ENCODE measurements at places on chromosomes 3 and 15. TPM values are rescaled to one million over a fixed set of nuclear protein-coding genes. Genes with fewer than 3 reads are reported as not detected.

Gene VPS18
- total RNA-seq, result 25.1 TPM

Gene ACY1
- total RNA-seq, result 23.8 TPM

Gene PAQR9
- total RNA-seq, result 4.0 TPM

Gene SYNPR
- total RNA-seq, result not detected

Gene NEIL1
- total RNA-seq, result 0.80 TPM

Gene IGSF10
- total RNA-seq, result 0.55 TPM

Gene CPB1
- total RNA-seq, result not detected

Gene C3orf20
- total RNA-seq, result not detected

Gene ERICH6
- total RNA-seq, result 0.07 TPM

Gene LRRC15
- 0.15 TPM for total RNA-seq

Gene GABRG3
- 0.32 TPM for total RNA-seq

Gene SAMMSON
- total RNA-seq, result not detected

Gene SMARCC1
- total RNA-seq, result 24.4 TPM

Gene RBM15B
- 21.1 TPM for total RNA-seq

Gene SKOR1
- 0.03 TPM for total RNA-seq

Gene SCN5A
- total RNA-seq, result 1.3 TPM

Gene PIF1
- 21.1 TPM for total RNA-seq

Gene TMEM212
- total RNA-seq, result not detected

Gene NMNAT3
- 1.2 TPM for total RNA-seq

Gene EIF2A
- 70.2 TPM for total RNA-seq

Gene MYRIP
- not detected for total RNA-seq

Gene ELL3
- 1.6 TPM for total RNA-seq

Gene MESP2
- total RNA-seq, result 0.62 TPM

Gene BNC1
- 0.49 TPM for total RNA-seq

Gene CAMK2N2
- total RNA-seq, result 1.1 TPM

Gene FHIT
- 0.78 TPM for total RNA-seq

Gene SNX22
- total RNA-seq, result 1.5 TPM

Gene MASP1
- total RNA-seq, result 0.06 TPM

Gene CADM2
- total RNA-seq, result 0.23 TPM

Gene KY
- not detected for total RNA-seq

Gene ITGA11
- total RNA-seq, result 2.9 TPM

Gene OIP5
- 14.3 TPM for total RNA-seq

Gene CRYGS
- 0.57 TPM for total RNA-seq

Gene KIF7
- 4.9 TPM for total RNA-seq

Gene PLA2G4E
- not detected for total RNA-seq

Gene MED12L
- total RNA-seq, result 0.66 TPM

Gene C2CD4A
- total RNA-seq, result 0.02 TPM

Gene ATP13A5
- total RNA-seq, result not detected

Gene RNU5B-1
- total RNA-seq, result not detected

Gene BCL6
- total RNA-seq, result 6.8 TPM

Data from A549 treated with DMSO at 1 μM for 4 hours (cell line).